Esophagus squamous epithelium (tissue), 5 donors: ENCODE measurements at places on chromosomes 2 and 18.

- DNase-seq = no peak
Measured at GRCh38 chr2:136239079-136239685, 121.2 kb upstream of the CXCR4 start.

DNA sequence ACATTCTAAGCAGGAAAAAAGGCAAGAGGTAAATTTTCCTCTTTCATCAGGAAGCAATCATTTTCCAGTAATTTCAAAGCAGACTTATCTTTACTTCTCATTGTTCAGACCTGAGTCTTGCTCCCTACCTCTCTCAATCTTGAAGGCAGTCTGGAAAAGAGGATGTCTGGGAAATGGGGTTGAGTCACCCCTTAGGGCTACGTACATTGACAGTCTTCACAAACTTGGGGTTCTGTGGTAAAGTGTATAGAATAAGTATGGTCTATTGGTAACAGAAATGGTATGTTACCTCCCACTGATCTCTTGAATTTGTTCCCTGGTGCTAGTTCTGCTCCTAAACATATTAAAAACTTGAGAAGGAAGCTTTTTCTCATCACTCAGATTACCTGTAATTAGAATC is 361.3 kb downstream of the SS18 start:
- DNase-seq = no peak

DNA sequence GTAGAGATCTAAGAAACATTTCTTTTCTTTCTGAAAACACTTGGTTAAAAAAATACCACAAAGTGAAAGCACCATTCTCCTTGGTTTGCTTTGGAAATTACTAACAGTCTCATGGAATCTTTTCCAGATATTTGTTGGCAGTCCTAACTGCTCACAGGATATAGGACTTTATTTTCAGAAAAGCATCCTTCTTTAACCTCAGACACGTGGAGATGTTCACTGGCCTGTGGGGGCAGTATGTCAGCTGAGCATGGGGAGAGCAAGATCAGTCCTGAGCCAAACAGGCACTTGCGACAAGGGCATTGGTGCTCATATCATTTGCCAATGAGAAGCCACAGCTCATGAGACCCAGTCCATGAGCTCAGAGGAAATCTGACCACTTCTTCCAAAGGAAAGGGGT is 371.9 kb downstream of the NBAS start:
- no peak for DNase-seq

DNA sequence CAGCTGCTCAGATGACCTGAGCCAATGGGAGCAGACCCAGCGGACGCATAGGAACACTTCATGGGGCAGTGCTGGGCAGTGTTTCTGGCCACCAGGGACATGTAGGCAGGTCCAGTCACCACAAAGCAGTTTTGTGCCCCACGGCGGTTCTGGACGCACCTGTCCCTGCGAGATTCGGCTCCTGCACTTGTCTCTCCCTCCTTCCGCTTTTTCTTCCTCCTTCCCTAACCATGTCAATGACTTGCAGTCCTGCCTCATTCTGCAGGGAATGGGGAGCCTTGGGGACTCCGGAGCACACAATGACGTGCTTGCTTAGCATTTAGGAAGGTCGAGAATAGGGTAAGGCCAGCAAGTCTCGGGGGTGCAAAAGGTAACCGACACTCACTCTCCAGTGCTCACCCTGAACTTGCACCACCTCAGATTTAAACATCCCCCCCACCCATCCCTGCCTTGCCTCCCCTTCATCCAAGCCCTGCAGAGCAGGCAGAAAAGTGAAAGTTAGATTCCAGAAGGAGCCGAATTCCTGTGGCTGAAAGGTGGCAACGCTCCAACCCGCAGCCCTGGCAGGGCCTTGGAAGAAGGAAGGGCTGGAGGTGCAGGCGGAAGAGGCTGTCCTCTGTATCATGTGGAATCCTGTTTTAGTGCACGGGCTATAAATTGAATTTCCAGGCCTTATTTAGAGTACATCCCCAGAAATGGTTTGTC is 40.5 kb upstream of the ATG16L1 start:
- no peak for DNase-seq
